ENCODE measurements at places on chromosomes 6 and 20.

DNA sequence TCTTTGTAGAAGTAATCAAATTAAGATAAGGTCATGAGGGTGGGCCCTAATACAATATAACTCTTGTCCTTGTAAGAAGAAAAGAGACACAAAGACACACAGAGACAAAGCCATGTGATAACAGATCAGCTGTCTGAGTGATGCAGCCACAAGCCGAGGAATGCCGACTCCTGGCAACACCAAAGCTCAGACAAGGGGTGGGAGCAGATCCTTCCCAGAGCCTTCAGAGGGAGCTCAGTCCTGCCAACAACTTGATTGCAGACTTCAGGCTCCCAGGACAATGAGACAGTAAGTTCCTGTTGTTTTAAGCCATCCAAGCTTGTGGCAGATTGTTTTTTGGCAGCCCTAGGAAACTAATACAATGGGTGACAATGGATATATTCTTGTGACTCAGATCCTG, 325.0 kb upstream of the AGPAT4 start:
- no peak for DNase-seq

DNA sequence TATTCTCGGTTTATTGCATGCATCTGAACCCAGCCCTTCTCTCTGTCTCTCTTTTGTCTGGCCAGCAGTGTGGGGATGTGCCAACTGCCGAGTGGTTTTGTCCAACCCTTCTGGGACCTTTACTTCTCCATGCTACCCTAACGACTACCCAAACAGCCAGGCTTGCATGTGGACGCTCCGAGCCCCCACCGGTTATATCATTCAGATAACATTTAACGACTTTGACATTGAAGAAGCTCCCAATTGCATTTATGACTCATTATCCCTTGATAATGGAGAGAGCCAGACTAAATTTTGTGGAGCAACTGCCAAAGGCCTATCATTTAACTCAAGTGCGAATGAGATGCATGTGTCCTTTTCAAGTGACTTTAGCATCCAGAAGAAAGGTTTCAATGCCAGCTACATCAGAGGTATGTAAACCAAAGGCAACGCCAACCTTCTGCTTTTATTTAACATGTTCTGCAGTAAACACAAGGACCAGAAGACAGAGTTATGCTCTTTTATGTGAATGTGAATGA, 65.8 kb downstream of the ADGRG6 start:
- no peak for DNase-seq

- DNase-seq, result no peak
Observed at GRCh38 chr6:111922454-111923297, 49.4 kb upstream of the FYN start.

GRCh38 chr6:93418033-93418407, 1.3 kb downstream of the EPHA7 start:
- no peak for DNase-seq

- no peak for DNase-seq
Observed at GRCh38 chr6:6694825-6695624, 106.5 kb downstream of the LY86 start.

DNA sequence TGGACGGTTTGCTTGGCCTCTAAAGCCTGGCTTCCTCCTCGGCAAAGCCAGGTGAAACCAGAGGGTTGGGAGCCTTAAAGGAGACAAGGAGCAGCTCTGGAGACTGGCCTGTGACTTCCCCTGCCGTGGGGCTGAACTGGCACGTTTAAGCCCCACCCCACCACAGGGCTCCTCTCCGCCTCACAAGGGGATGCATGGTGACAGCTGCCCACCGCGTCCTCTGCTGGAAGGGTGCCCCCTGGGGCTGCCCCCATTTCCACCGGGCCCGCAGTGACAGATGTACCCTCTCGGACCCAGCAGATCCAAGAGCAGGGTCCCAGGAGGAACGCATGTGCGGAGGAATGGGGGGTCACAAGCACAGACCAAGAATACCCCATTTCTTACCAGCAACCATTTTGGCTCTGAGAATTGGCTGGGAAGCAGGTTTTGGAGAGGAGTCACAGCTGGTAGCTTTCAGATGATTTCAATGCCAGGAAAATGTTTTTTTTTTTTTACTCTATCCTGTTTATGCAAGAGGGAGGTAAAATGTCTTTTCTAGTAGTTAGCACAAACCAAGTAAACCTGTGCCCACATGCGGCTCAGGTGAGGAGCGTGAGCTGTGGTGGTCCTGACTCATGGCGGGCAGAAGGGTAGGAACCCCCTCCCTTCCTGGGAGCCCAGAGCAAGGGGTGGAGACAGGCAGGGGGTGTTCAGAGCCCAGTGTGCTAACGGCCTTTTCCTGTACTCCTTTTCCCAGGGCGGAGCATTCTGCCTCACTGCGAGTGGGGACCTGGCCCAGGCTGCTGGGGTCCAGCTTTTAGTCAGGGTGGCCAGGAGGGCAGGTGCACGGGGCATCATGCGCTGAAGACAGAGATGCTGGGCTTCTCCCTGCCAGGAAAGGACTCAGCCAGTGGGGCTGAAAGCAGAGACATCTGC, 33.0 kb downstream of the FRMD1 start:
- no peak for DNase-seq

Measured in GM12878 (cell line).